ENCODE measurements at places on chromosomes 11 and 22.

GRCh38 chr22:30459181-30460052 lies 12.4 kb downstream of the SEC14L3 start:
- DNase-seq: peak; percentile 83

- no peak for DNase-seq
These were observed 54.9 kb upstream of the LRRC55 start for GRCh38 chr11:57126766-57127400.

DNA sequence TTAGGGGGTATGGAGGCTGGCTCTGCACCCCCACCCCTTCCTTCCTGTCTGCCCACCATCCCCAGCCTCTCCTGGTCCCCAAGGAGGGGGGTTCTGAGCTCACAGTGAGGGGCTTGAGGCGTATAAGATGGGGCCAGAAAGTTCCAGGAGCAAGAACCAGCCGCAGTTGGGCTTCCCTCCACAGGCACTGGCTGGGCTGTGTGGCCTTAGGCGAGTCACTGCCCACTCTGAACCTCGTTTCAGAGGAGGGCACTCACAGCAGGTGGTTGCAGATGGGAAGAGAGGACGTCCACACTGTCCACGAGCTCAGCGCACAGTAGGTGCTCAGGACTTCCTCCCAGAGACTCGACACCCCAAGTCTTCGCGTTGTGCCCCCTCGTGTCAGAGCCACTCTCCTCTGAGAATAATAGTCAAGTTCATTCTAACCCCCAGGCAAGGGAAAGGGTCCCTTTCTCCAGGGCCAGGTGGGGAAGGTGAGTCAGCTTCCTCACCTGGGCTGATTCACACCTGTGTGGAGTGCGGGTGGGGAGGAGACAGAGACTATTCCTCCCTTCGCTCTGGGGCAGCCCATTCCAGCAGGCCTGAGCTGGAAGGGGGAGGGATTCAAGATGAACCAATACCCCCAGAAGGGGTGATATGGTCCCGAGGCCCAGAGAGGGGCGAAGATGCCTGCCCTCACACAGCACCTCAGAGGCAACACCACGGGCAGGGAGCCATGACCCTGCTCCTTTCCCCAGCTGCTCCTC lies 29.3 kb downstream of the RPL3 start:
- no peak for DNase-seq

- DNase-seq: peak; percentile 2
These were observed 98.7 kb downstream of the NAV2 start for GRCh38 chr11:19811380-19811779.

GRCh38 chr11:76600124-76600655 lies 70.4 kb downstream of the LRRC32 start:
- DNase-seq: no peak

DNA sequence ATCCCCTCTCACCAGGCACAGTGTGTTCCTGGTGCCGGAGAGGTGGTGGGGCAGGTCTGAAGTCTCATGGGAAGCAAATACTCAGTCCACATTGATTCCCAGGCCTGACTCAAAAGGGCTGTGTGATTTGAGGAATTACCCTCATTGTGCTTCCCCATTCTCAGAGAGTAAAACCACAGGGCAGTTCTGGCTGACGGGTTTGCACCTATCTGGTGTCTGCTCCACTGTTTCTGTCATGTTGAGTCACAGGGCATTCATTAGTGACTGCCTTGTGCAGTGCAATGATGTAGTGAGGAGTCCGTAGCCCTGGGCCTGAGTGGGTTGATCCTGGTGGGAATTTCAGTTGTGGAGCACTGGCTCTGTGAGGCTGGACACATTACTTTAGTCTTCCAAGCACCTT lies 85.2 kb upstream of the ARHGAP20 start:
- DNase-seq: peak; percentile 41

GRCh38 chr11:131534611-131535010 lies 164.2 kb downstream of the NTM start:
- no peak for DNase-seq

- DNase-seq: no peak
These were observed 4.3 kb upstream of the PNPLA3 start for GRCh38 chr22:43919106-43919973.

All from hematopoietic multipotent progenitor cell treated with erythropoietin and hydrocortisone succinate and interleukin-3 and kit ligand, for 6 days (in vitro differentiated cells).